ENCODE measurements at places on chromosomes 13 and 19.

DNA sequence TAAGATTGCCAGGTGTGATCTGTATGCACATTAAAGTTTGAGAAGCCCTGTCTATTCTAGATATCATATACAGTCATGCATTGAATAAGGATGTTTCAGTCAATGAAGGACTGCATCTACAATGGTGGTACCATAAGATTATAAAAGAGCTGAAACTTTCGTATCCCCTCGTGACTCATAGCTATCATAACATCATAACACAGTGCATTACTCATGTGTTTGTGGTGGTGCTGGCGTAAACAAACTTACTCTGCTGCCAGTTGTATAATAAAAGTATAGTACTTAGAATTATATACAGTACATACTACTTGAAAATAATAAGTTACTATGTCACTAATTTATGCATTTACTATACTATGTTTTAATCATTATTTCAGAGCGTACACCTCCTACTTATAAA lies 489.3 kb downstream of the GPC6 start:
- DNase-seq: no peak

DNA sequence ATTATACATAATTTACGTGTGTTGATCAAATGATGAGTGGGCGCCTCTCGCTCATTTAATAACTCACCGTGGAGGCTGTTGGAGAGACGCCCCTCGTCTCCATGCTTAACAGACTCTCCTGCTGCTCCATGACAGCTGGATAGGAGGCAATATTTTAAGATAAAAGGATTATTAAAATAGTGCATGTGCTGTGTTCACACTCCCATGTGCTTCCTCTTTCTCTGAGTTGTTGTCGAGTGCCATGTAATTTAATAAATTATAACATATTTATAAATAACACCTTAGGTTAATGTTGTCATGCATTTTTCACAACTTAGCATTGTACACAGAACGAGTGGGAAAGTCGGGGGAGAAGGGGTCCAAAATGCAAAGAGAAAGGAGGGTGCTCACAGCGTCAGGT lies 161.4 kb upstream of the TSHZ3 start:
- no peak for DNase-seq

- no peak for DNase-seq
Observed at GRCh38 chr13:37617173-37617572, 18.6 kb upstream of the POSTN start.

DNA sequence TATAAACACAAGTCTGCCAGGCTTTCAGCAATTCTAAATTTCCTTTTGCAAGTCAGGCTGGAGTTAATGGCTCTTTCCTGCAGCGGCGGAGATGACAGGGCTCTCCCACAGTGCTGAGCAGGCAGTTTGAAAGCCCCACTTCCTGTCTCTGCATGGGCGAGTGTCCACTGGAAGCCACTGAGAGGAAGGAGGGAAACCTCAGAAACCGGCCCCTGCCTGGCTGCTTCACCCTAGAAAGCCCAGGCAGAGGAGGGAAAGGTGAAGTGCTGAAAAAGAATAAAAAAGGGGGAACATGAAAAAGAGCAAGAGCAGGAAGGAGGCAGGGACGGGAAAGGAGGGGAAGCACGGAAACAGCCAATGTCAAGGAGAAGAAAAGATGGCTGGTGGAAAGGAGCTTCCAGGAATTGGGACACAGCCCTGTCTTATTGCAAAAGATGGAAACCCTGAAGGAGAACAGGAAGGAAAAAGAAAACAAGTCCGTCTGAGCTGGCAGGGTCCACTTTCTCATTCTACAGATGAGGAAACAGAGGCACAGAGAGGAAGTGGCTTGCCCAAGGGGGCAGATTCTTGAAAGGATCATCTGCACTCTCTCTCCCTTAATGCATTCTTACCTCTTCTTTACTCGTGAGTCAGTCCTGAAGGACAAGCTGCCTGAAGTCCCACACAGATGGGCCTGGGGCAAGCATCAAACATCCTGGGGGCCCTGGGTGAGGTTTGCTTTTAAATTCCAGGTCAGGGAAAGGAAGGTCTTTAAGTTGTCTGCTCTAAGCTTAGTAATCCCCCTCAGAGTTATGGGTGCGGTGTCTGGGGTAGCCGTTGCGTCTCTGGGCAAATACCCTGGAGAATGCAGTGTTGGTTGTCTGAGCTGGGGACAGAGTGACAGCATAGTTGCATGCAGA lies 38.8 kb upstream of the ALOX5AP start:
- no peak for DNase-seq

DNA sequence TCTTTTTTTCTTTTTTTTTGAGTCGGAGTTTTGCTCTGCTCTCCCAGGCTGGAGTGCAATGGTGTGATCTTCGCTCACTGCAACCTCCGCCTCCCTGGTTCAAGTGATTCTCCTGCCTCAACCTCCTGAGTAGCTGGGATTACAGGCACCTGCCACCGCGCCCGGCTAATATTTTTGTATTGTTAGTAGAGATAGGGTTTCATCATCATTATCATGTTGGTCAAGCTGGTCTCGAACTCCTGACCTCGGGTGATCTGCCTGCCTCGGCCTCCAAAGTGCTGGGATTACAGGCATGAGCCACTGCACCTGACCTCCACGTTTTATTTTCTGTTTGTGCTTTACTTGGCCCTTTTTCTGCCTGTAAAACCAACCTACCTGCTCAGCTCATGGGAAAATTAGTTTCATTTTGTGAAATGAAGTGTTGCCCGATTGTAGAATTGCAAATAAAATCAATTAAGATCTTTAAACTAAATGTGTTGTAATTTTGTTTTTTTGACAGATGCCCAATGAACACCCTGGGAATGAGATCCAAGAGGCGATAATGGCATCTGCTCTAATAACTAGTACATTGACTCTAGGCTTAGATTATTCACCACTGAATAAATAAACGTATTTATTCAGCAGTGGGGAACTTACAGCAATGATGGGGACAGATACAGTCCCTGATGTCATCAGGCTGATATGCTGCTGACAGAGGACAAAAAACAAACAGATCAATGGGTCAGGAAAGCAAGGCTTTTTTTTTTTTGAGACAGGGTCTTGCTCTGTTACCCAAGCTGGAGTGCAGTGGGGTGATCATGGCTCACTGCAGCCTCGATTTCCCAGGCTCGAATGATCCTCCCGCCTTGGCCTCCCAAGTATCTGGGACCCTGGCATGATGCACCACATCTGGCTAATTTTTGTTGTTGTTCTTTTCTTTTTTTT lies 2.2 kb upstream of the RAB11B start:
- DNase-seq: no peak

DNA sequence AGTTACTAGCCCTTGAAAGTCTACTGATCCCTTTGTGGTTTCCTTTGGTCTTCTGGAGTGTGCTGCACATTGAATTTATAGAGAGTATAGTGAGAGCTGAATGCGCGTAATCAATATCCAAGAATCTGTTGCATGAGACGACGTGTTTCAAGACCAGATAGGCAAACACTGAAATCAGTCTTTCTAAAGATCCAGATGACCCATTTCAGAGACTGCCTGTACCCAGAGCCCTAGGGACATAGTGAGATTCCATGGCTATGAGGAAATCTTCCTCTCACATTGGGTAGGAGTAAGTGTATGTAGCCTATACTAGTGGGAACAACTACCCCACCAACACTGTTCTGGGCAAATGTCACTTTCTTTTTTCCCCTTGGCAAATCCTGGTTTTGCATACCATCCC lies 48.6 kb downstream of the ARHGAP35 start:
- DNase-seq: no peak

DNA sequence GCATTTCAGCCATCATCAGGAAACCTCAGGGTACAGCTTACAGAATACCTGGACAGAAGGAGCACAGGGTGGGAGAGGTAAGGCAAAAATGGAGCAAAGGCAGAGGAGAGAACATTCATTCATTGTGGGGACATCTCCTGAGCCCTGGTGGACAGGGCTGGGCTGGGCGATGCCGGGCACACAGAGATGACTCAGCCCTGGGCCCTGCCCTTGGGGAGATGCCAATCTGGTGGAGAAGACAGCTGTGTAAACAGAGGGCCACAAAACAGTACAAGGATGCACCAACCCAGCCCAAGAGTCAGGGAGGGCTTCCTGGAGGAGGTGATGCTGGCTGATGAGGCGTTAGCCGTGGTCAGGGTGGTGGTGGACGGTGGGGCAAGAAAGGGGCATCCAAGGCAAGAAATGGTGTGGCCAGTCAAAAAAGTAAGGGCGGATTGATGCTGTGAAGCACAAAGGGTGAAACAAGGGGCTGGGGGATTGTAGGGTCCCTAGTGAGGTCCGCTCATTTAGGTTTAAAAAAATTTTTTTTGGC lies 3.6 kb upstream of the HAS1 start:
- DNase-seq: no peak

DNA sequence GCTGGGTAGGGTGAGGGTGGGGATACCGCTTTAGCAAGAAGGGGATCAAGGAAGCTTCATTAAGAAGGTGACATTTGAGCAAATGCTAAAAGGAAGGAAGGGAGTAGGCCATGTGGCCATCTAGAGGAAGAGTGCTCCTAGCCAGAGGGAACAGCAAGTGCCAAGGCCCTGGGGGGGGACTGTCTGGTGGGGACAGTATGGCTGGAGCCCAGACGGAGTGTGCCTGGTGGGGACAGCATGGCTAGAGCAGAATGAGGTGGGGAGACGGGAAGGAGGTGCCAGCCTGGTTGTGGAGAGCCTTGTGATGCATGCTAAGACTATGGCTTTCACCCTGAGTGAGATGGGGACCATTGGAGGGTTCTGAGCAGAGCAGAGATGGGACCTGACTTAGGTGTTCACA lies 2.1 kb upstream of the TGFB1 start:
- DNase-seq: no peak

DNA sequence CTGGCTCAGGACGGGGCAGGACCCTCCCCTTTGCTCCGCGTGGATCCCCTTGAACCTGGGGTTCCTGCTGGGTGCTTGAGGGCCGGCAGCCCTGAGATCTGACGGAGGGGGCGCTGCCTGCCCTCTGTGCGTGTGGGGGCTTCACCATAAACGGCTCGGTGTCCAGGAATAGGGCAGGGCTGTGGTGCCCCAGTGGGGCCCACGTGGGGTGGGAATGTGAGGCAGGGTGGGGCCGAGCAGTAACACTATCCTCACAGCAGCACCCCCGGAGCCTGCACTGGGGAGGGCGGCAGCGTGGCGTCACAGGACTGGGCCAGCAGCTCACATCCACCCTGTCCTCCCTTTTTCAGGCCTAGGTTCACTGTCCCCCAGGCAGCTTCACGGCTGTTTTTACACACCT lies 38.0 kb downstream of the GAS6 start:
- no peak for DNase-seq

- no peak for DNase-seq
Observed at GRCh38 chr13:22662771-22663170, 518.0 kb upstream of the SGCG start.

DNA sequence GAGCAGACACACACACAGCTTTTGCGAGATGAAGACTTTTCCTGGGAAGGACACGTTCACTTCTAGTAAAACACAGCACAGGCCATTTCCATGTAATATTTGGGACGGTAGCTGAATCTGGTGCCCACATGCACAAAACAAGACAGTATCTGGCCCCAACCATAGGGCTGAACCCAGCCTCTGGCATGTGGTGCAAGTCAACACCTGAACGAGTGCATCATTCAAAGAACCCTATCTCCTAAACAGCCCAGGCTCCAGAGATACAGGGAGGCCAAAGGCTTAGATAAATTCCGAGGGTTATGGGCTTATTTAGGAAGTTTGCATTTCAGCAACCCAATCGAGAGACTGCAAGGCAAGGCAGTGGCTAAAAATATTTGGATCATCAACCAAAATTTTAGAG lies 2.7 kb upstream of the TFDP1 start:
- no peak for DNase-seq

GRCh38 chr19:19463348-19464117 lies 51.8 kb downstream of the TSSK6 start:
- DNase-seq: no peak

GRCh38 chr19:50831026-50831396 lies 2.4 kb downstream of the KLK15 start:
- no peak for DNase-seq

GRCh38 chr13:79212064-79212619 lies 193.9 kb downstream of the RBM26 start:
- no peak for DNase-seq

GRCh38 chr13:40457929-40458719 lies 208.3 kb downstream of the FOXO1 start:
- DNase-seq: no peak

- no peak for DNase-seq
Observed at GRCh38 chr13:29359181-29359580, 236.3 kb downstream of the SLC7A1 start.

- DNase-seq: no peak
Observed at GRCh38 chr13:66586489-66586888, 643.6 kb downstream of the PCDH9 start.

DNA sequence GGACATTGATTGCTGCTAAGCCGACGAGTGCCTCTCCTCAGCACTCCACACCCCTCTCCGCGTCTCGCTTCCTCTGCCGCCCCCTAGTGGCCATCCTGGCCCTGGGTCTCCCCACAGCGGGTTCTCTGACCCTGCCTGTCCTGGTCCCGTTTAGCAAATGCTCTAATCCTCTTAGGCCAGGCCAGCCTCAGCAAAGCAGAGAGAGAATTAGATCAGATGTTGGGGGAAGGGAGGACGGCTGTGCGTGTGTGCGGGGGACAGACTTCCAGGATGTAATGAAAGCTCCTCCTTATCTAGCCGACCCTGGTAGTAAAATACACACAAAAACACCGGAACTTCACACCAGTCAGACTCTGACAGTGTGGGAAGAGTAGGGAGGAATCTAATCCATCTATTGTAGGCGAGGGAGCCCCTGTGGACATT lies 4.5 kb downstream of the TPRX2 start:
- DNase-seq: peak; percentile 96

DNA sequence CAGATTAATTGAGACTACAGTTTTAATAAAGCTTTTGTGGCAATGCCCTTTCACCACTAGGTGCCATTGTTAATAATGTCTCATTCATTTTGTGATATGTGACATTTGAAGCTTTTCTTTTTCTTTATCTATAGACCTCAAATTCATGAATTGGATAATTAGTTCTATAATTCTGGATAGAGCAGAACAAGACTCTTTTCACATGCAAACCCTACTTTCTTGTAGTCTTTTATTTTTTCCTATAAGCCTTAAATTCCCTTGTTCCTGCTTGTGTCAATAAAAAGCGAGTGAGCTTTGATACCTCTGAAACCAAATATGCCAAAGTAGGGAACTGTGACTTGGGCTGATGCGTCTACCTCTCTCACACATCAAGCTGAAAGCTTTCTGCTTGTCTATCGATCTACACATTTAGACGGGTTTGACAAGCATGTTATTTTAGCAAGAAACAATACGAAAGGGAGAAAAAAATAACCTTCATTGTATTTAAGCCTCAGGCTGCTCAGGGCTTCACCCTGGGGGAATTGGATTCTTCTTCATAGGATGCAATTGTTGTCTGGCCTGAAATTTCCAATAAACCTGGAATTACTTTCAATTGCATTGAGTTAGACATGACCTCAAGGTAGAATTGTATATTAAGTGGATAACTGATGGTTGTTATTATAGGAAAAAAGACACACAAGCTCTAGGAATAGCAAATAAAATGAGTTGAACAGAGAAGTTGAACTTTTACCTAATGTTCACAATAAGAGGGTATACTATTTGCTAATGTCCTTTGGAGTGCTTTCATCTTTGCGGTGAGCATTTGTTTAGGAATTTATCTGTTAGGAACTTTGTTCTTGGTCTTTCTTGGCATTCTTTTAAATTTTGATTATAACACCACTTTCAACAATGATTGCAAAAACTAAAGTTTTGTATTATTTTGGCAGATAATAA lies 1150.2 kb upstream of the PCDH9 start:
- DNase-seq: no peak

GRCh38 chr13:36125841-36126240 lies 5.3 kb downstream of the DCLK1 start:
- DNase-seq: no peak

Measured in stimulated activated CD4-positive, alpha-beta T cell treated with anti-CD3 and anti-CD28 coated beads, Interleukin-4, amount 100 ng/mL, for 48 hours (primary cell).